T-helper 2 cell (primary cell): ENCODE measurements at places on chromosomes 3 and 15.

GRCh38 chr3:115667738-115668065, 44.4 kb downstream of the GAP43 start:
- DNase-seq = no peak

- no peak for DNase-seq
Measured at GRCh38 chr3:170889630-170890029, 18.8 kb downstream of the EIF5A2 start.

GRCh38 chr3:4754180-4755086, 224.8 kb upstream of the BHLHE40 start:
- DNase-seq = no peak

DNA sequence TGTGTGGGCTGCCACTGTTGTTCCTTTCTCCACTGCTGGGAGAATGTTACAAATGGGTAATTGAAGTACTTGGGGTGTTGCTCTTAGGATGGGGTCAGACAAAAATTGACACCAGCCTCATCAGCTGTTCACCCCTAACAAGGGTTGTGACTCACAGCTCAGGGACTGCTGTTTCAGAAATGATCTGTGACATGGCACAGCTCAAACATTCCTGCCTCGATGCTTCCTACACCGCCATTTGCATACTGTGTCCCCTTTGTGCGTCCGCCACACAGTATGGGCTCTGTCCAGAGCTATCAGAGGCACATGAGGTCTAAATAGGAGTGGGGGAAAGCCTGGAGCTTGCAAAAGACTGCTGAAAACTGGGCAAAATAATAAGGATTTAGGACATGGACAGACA, 43.9 kb downstream of the CCNL1 start:
- DNase-seq = no peak

GRCh38 chr15:98889930-98890695, 117.5 kb downstream of the PGPEP1L start:
- DNase-seq = no peak
